NAMALWA (cell line): ENCODE measurements at places on chromosomes 16 and 17.

- no peak for DNase-seq
Observed at GRCh38 chr16:29775742-29776408, 2.2 kb upstream of the ZG16 start.

DNA sequence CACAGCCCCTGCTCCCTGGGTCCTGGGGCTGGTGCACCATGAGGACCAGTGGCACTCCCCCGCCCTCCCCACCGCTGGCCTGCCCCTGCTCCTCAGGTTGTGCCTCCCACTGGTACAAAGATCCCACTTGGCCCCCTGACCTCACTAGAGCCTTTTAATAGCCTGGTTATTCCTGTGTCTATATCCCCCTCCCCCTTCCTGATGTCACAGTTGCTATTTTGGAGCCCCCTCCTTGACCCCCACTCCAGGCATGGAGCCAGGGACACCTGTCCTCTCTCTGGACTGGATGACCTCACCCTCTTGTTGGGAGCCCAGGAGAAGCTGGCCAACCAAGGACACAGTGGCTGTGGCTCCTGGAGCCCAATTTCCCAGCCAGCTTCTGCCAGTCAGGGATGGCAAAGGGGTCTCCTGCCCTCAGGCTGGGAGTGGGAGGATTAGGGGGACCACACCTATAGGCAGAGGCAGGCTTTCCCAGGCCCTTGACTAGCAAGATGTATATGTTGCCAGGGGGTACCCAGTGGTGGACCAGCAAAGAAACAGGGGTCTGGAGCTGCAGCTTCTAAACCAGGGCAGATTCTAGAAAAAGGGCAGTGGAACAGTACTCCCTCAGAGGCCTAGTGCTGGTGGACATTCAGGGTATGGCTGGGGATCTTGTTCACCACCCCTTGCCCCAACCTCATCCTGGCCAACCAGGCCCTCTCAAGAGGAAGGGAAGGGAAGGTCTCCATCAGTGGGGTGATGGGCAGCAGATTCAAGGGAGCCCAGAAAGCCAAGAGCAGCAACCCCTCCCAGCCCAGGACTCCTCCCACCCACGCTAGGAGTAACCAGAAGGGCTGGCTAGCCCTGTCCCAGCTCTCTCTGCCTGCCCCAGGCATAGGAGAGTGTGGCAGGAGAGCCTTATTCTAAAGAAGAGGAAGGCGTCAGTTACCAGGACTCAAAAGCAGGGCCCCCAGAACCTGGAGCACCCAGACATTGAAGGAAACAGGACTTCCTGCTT, 10.9 kb downstream of the HDAC5 start:
- DNase-seq = no peak

DNA sequence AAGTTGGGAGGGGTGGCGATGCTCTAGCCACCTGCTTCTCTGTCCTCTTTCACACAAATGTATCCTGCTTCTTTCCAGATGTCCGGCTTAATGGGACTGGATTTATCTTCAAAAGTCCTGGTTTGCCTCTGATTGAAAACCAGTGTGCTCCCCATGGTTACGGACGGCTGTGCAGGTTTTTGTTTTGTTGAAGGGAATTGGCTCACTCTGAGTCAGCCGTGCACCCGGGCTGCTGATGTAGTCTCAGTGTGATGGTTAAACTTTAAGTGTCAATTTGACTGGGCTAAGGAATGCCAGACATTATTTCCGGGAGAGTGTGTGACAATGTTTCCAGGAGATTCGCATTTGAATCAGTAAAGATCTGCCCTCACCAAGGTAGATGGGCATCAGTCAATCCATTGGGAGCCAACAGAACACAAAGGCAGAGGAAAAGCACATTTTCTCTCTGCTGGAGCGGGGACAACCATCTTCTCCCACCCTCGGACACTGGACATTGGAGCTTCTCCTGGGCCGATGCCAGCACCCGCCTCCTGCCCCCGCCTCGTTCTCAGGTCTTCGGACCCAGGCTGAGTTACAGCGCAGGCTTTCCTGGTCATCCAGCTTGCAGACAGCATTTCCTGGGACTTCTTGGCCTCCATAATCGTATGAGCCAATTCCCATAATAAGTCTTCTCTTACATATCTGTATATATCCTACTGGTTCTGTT, 126.9 kb upstream of the TNRC6C start:
- no peak for DNase-seq

- DNase-seq = no peak
Observed at GRCh38 chr16:57508035-57508425, 21.7 kb upstream of the DOK4 start.

GRCh38 chr17:78146881-78147280, 696 bp downstream of the C17orf99 start:
- no peak for DNase-seq

GRCh38 chr17:9767432-9767991, 23.9 kb downstream of the DHRS7C start:
- DNase-seq = no peak

DNA sequence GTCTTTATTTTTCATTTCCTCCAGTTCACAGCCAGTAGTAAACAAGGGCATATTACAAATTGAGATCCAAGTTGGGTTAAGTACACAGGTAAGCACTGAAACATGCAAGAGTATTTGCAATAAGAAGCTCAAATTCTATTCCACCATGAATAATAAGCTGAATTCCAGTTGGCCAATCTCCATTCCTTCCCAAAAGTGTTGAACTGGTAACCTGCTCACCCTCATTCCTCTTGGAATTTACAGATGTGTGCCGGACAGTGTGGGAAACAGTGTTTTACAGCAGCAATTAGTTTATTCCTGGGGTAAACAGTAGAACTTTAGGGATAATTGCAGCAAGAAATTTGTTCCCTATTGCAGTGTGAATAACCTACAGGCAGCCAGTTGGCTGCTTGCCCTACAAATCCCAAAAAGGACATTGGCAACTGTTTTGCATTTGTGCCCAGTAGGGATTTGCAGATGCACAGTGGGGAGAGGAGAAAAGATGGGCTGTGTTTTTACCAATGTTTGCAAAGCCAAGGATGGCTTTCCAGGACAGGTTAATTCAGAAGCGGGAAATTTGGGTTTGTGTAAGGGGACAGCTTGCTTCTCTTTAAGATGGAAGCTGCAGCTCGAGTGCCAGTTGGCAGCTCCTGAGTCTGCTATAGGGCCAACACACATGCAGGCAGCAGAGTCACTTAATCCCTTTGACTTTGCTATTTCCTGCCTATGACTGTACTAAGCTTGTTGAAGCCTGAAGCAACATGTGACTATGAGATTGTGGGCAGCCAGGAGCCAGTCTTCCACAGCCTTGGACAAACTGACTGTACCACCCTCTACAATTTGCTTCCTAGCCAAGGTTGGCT, 318.9 kb downstream of the MAP2K6 start:
- DNase-seq = no peak

GRCh38 chr16:48371393-48371780, 13.8 kb downstream of the SIAH1 start:
- no peak for DNase-seq

GRCh38 chr16:75402821-75403475, 30.4 kb downstream of the CFDP1 start:
- peak; percentile 67 for DNase-seq

GRCh38 chr16:23082161-23082788, 67.0 kb downstream of the USP31 start:
- no peak for DNase-seq

- DNase-seq = no peak
Observed at GRCh38 chr17:40915721-40916256, 21.7 kb downstream of the KRT23 start.

GRCh38 chr17:75457047-75457654, 716 bp downstream of the TMEM94 start:
- no peak for DNase-seq

GRCh38 chr16:68645494-68646388, 631 bp downstream of the CDH3 start:
- DNase-seq = no peak

DNA sequence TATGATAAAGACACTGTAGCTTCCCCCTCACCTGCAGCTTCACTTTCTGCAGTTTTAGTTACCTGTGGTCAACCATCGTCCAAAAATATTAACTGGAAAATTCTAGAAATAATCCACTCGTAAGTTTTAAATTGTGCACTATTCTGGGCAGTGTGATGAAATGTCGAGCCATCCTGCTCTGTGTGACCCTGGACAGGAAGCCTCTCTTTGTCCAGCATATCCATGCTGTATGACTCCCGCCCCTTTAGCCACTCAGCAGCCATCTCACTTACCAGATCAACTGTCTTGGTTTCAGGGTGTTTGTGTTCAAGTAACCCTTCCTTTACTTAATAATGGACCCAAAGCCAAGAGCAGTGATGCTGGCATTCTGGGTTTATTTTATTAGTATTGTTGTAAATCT, 56.1 kb downstream of the SIAH1 start:
- DNase-seq = no peak

- DNase-seq = peak; percentile 44
Observed at GRCh38 chr17:79042421-79043190, 18.6 kb downstream of the C1QTNF1 start.

- no peak for DNase-seq
Observed at GRCh38 chr16:80105751-80106150, 435.0 kb upstream of the DYNLRB2 start.

DNA sequence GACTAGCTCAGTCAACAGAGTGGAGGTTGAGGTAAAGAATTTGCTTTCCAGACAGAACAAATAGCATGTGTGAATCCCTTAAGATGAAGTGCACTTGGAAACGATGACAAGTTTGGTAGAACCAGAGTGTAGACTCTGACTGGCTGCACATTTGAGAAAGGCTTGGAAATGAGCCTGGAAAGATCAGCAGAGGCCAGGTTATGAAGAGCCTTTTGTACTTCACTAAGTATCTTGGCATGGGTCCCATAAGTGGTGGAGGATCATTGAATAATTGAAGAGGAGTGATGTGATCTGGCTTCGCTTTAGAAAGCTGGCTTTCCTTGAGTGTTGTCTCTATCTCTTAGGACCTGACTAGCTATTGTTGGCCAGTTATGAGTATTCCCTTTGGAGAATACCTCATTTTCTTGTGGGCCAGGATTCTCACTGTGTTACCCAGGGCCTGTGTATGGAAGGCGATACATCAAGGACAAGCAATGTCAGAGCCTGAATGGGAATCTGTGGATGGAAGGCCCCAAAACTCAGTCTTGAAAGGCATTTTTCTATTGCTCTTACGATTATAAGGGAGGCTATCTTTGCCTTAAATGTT, 329.8 kb downstream of the UTP18 start:
- no peak for DNase-seq

DNA sequence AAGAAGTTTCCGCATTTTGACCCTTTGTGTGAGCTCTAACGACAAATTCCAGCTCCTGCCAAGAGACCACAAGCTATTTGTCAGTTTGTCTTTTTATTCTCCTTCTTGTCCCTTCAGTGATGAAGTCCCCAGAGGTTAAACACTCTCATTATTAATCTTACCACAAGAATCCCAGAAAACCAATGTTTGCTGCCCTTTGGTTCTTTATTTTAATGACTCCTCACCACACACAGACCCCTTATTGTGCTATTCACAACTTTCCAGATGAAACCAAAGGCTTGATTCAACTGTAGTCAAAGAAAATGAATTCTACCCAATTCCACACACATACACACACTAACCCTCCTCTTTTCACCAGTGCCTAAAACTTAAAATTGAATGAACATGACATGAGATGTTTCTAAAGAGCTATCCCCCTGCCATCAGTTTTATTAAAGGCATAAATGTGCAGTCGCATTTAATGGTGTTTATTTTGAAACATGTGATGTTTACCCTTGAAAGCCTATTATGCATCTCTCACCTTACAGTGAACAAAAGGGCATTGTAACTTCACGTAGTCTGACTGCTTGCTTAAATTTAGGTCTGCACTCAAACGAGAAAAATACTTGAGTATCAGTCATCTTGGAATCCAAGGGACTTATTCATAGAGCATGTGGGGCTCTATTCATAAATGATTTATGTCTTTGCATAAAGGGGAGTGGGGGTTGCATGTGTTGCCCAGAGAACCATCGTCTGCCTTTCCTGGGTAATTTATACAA, 44.1 kb downstream of the PCTP start:
- no peak for DNase-seq

DNA sequence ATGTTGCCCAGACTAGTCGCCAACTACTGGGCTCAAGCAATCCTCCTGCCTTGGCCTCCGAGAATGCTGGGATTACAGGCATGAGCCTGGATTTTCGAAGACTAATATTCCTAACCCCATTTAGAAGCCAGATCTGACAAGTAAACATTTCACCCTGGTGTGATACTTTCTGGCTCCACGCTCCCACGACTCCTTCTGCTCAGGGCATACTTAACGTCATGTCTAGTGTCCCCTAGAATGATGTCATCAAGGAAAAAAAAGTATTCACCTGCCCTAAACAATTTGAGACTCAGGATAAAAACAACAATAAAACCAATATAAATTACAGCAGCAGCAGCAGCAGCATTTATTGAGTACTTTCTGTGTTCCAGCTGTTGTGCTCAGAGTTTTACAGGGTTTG, 13.2 kb downstream of the ITGB3 start:
- DNase-seq = no peak

DNA sequence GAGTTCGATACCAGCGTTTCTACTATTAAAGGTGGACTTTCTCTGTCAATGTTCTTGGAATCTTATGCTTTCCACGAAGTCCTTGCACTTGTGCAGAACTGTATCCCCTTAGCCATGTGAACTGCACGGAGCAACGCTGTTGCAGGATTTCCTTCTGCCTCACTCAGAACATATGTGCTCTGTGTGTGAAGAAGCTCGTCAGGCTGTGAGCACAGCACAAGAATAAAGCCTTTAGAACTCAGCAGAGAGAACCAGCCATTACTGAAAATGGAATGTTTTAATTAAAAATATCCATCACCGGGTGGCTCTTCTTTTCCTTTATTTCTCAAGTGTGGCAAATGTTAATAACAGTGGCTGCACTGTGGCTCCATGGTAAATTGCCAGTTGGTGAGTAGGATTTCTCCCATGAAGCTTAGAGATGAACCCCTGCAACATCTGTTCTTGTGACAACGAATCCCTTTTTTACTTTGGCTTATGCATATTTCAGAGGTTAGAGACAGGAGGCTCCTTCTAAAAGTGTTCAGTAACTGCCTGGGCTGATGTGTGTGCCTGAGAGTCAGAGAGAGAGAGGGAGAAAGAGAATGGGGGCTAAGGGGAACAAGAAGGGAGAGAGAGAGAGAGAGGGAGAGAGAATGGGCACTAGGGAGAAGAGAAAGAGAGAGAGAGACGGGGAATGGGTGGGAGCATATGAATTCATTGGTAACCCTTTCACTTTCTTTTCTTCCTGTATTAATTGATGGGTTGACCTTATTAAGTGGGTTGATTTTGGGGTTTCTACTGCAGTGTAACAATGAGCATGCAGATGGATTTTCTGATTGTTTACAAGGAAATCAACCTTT, 50.0 kb downstream of the RPTOR start:
- no peak for DNase-seq
